ENCODE measurements at places on chromosomes 13 and 19.

DNA sequence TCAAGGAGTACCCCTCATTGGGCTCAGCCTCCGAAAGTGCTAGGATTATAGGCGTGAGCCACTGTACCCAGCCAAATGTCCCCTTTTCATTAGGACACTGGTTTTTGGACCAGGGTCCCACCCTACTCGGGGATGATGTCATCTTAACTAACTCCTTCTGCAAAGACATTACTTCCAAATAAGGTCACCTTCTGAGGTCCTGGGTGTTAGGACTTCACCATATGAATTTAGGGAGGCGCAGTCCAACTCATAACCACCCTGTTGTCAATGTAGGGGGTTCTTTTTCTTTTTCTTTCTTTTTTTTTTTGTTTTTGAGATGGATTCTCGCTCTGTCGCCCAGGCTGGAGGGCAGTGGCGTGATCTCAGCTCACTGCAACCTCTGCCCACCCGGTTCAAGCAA, 32.7 kb upstream of the NFIC start:
- no peak for DNase-seq

GRCh38 chr19:589693-590395, at the start of gene HCN2:
Gene HCN2, plus strand, starts transcription at chr19:589881. Its CDS starts 65 bp downstream, at chr19:589946.
- no peak for DNase-seq

DNA sequence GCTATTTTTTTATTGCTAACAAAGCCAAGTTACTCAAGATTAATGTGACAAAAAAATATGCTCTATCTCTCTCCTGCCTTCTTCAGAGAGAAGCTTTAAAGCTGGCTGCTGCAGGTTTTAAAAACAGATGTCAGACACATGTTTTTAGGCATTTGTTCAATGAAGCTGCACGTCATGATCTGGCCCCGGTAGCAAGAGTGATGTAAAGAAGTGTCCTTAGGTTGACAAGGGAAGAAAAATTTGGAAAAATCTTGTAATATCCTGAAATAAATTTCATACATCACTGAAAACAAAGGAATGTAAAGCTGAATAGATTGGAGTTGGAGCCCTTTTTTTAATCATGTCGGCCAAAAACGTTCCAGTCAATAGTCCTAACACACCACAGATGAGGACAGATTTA, 531.4 kb upstream of the NBEA start:
- DNase-seq: no peak

DNA sequence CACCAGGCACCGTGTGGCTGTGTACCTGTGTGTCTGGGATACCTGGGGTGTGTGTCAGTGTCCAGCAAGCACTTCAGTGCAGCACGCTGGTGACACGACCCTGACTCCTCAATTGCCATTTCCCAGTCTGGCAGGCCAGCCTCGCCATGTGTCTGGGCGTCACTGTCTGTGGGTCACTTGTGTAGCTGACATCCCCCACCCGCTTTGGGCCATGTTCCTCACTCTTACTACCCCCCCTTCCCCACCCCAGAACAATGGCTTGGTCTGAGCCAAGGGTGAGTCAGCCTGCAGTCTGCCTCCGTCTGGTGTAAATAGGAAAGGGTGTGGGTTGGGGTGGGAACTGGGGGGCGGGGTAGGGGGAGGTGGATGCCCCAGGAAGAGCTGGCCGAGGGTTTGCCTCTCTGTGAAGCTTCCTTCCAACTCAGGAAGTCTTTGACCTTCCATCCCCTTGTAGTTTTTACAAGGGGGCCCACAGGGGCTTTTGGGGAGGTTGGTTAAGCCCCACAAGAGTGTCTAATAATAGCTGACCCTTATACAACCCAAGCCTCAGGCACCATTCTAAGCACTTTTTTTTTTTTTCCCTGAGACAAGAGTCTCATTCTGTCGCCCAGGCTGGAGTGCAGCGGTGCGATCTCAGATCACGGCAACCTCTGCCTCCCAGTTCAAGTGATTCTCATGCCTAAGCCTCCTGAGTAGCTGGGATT, 17.6 kb downstream of the NOVA2 start:
- DNase-seq: peak; percentile 94

- no peak for DNase-seq
Measured at GRCh38 chr13:72990953-72991352, 67.9 kb upstream of the KLF5 start.

DNA sequence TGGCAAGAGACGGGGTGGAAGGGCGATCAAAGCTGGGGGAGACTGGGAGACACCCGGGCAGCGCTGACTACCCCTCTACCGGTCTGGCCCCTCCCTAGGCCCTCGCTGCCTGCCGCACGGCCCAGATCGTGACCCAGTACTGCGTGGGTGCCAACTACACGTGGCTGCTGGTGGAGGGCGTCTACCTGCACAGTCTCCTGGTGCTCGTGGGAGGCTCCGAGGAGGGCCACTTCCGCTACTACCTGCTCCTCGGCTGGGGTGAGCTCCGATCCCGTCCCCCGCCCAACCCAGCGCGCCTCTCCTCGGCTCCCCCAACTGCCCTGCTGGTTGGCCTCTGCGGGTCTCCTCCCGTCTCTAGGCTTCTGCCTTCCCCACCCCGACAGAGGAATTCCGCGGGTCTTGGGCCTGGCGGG, 8.8 kb downstream of the GIPR start:
- DNase-seq: no peak
